ENCODE measurements at places on chromosomes 13 and 19. TPM values are rescaled to one million over a fixed set of nuclear protein-coding genes. Genes with fewer than 3 reads are reported as not detected.

Gene C1QTNF9B
- total RNA-seq: 0.21 TPM

Gene RASGRP4
- total RNA-seq: 12.9 TPM

Gene CHAMP1
- total RNA-seq: 17.7 TPM

DNA sequence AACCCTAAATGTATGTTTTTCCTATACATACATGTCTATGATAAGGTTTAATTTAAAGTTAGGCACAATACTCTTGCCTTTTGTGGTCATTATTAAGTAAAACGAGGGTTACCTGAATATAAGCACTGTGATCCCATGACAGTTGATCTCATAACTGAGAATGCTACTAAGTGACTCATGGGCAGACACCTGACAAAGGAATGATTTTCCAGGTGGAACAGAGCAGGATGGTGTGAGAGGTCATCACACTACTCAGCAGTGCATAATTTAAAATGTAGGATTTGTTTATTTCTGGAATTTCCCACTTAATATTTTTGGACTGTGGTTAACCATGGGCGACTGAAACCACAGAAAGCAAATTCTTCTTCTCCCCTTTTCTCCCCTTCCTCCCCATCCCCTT lies 178.9 kb downstream of the UGGT2 start:
- peaks cover 8% of the 10 kb centered on the region for H3K36me3 ChIP-seq
- no peaks in the 10 kb centered on the region for H3K4me1 ChIP-seq
- no peak for DNase-seq
- H3K27ac ChIP-seq: no peak overlapping the region
- H3K4me3 ChIP-seq: no peak overlapping the region

DNA sequence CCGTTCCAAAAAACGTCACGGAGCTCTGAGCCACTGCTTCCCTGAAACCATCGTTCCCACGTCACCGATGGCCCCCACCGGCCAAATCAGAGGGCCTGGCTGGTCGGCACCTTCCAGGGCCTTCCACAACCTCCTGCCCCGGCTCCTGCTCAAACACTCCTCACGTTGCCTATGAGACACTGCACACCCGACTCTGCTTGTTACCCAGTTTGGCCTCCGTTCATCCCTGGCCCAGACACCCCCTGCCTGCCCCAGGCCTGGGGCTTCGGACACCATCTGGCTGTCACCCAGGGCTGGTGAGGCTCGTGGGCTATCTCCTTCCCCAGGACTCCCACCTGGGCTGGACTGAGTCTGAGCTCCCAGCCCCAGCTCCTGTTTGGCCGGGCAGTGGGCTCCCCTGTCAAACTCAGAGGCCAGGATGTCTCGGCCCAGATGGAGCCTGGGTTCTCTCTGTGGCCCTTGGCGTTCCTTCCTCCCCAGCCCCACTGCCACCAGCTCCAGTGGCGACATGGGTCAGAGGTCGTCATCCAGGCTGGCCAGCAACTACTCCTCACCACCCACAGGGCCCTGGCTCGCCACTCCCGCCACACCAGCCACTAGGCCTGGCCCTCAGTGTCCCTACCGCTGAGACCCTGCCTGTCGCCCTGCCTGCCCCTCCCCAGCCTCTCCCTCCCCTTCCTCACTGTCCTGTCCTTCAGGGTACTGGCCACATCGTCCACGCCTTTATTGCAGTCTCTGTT lies 17.7 kb downstream of the CERS1 start:
- H3K4me3 ChIP-seq: no peak overlapping the region
- H3K27me3 ChIP-seq: no peaks in the 10 kb centered on the region
- H3K4me1 ChIP-seq: no peaks in the 10 kb centered on the region
- H3K27ac ChIP-seq: no peak overlapping the region

- H3K4me3 ChIP-seq: no peak overlapping the region
- no peaks in the 10 kb centered on the region for H3K36me3 ChIP-seq
- DNase-seq: no peak
- no peaks in the 10 kb centered on the region for H3K4me1 ChIP-seq
Measured at GRCh38 chr13:38941353-38941945, 49.2 kb downstream of the STOML3 start.

GRCh38 chr13:83880275-83881139 lies 1.8 kb downstream of the SLITRK1 start:
- no peaks in the 10 kb centered on the region for H3K36me3 ChIP-seq
- H3K27ac ChIP-seq: no peak overlapping the region
- no peaks in the 10 kb centered on the region for H3K4me1 ChIP-seq
- H3K4me3 ChIP-seq: no peak overlapping the region
- no peak for DNase-seq

DNA sequence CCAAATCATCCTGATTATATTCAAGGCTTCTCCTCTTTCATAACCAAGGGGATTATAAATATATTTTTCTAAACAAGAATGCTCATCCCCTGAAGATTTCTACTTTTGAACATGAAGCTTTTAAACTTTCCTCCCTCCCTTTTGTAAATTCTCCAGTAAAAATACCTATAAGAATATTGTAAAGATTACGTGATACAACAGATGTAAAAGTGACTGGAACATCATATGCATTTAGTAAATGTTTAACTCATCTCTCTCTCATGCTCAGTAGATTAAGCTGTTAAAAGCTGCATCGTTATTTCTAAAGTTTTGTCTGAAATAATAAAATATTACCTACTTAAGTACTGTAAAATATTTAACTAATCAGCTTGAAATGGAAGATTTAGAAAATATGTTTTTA lies 281.1 kb downstream of the SPRY2 start:
- no peak overlapping the region for H3K4me3 ChIP-seq
- H3K27ac ChIP-seq: no peak overlapping the region

DNA sequence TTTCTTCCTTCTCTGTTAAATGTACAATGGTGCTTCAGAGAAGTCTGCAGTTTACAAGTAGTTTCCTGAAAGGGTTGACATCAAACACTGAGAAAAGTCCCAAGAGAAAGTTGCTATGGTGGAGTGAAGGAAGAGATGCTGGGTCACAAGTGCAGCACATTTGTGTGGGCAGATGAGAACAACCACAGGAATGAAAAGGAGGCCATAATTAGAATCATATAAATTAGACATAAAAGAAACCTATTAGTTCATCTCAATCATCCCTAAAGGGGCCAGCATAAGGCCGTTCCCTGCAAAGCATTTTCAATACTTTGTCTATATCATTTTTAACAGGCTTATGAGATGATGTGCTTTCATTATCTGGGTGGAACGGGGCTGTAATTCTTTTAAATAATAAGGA lies 359.2 kb downstream of the IRS2 start:
- no peaks in the 10 kb centered on the region for H3K36me3 ChIP-seq
- H3K27me3 ChIP-seq: no peaks in the 10 kb centered on the region
- H3K4me3 ChIP-seq: no peak overlapping the region
- DNase-seq: no peak
- H3K27ac ChIP-seq: no peak overlapping the region

DNA sequence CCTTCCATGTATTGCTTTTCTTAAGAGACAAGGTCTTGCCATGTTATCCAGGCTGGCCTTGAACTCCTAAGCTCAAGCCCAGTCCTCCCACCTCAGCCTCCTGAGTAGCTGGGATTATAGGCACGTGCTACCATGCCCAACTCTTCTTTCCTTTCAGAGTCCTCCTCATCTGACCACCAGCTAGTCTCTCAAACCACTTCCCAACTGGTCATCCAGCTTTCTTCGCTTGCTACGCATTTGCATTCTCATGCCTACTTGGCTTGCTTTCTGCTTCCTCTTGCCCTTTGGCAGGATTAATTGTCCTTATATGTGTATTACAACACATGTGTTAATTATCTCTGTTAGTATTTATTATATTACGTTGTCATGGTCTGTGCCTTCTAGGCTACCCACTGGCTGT lies 6.3 kb downstream of the GPR18 start:
- no peaks in the 10 kb centered on the region for H3K27me3 ChIP-seq
- no peak overlapping the region for H3K27ac ChIP-seq
- no peak for DNase-seq
- H3K4me1 ChIP-seq: no peaks in the 10 kb centered on the region

DNA sequence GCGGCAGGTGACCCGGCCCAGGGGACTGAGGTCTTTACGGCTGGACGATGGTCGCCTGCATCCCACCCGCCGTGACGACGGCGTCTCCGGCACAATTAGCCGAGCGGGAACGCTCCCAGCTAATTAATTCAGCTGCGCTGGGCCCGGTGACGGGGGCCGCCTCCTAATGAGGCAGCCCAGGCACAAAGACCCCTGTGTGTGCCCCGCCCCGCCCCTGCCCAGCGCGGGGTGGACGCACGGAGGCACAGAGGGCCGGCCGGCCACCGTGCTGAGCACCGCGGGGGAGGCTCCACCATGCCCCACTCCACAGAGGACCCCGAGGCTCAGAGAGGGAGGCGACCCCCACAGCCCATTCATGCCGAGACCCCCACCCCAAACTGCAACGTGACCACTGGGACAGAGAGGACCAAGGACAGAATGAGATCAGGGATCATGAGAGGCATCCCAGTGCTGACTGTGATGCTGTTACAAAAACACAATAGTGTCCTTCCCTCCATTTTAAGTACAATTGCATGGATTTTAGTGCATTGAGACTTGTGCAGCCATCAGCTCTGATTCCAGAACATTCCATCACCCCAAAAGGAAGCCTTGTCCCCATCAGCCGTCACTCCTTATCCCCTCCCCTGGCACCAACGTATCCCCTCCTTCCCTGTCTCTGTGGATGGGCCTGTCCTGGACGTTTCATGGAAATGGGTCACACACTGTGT lies 17.0 kb downstream of the EFNA2 start:
- H3K36me3 ChIP-seq: no peaks in the 10 kb centered on the region
- H3K27me3 ChIP-seq: no peaks in the 10 kb centered on the region
- no peaks in the 10 kb centered on the region for H3K4me1 ChIP-seq
- no peak overlapping the region for H3K27ac ChIP-seq
- no peak for DNase-seq

GRCh38 chr19:21902571-21902970 lies 66.6 kb upstream of the ZNF43 start:
- no peak overlapping the region for H3K27ac ChIP-seq
- no peak overlapping the region for H3K4me3 ChIP-seq
- H3K27me3 ChIP-seq: no peaks in the 10 kb centered on the region
- no peaks in the 10 kb centered on the region for H3K4me1 ChIP-seq

- H3K4me3 ChIP-seq: no peak overlapping the region
- peaks cover 3% of the 10 kb centered on the region for H3K27me3 ChIP-seq
- H3K27ac ChIP-seq: no peak overlapping the region
Measured at GRCh38 chr19:50702871-50703829, 16.5 kb downstream of the SHANK1 start.

DNA sequence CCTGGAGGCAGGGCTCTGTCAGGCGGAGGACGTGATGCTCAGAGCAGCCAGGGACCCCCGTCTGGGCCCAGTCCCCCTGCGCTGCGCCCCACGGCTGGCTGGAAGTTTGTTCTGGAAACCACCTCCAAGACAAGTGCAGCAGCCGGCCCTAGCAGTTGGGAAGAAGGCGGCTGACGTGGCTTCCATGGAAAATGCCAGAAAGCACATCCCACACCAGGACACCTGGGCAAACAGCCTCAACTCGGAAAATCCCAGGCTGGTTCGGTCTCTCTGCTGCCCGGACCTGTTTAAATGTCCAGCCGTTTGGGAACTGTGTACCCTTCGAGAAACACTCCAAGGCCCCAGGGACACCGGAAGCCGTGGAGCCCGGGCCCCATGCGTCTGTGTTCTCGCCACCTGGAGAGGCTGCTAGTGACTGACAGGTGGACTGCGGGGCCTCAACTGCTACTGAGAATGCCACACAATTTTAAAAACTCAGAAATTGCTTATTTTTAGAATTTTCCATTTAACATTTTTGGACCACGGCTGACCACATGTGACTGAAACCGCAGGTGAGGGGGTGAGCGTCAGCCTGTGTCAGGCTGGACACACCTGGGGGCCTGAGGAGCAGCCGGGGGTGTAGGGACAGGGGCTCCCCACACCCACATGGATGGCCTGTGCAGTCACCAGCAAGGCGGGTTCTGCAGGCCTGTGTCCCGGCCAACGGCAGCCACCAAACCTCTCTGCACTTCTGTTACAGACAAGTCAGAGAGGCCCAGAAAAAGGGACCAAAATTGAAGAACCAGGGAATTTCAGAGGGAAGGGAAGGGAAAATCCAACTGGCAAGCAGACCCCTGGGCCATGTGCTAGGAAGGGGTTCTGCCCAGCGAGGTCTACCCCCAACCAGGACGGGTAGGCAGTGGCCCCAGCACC lies 31.7 kb downstream of the RASA3 start:
- H3K4me1 ChIP-seq: no peaks in the 10 kb centered on the region
- no peaks in the 10 kb centered on the region for H3K27me3 ChIP-seq
- H3K4me3 ChIP-seq: no peak overlapping the region
- no peaks in the 10 kb centered on the region for H3K36me3 ChIP-seq

GRCh38 chr13:37187105-37187504 lies 81.6 kb upstream of the CSNK1A1L start:
- no peaks in the 10 kb centered on the region for H3K36me3 ChIP-seq
- H3K27me3 ChIP-seq: no peaks in the 10 kb centered on the region
- H3K4me1 ChIP-seq: no peaks in the 10 kb centered on the region
- no peak overlapping the region for H3K4me3 ChIP-seq

- no peak for DNase-seq
- no peaks in the 10 kb centered on the region for H3K27me3 ChIP-seq
- H3K4me1 ChIP-seq: peaks cover 7% of the 10 kb centered on the region
- no peaks in the 10 kb centered on the region for H3K36me3 ChIP-seq
- no peak overlapping the region for H3K4me3 ChIP-seq
- H3K27ac ChIP-seq: no peak overlapping the region
Measured at GRCh38 chr13:44667943-44668342, 91.8 kb upstream of the TSC22D1 start.

GRCh38 chr13:24365191-24365590 lies 55.8 kb downstream of the C1QTNF9 start:
- no peak for DNase-seq
- no peaks in the 10 kb centered on the region for H3K4me1 ChIP-seq
- H3K4me3 ChIP-seq: no peak overlapping the region
- H3K27me3 ChIP-seq: no peaks in the 10 kb centered on the region

DNA sequence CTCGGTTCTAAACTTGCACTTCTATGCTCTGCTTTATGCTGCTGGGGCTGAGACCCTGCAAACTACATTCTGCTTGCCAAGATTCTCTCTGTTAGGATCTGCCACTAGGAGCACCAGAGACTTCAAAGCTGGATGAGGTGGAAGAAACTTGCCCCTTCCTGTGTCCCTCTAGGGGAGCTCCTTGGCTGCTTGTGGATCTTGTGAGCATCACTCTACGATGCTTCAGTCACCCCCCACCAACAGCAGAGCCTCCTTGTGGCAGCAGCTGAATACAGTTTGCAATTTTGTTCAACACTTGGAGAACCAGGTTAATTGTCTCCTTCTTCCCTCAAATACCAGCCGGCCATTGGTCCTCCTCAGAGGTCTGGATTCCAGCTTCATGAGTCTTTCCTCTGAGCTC lies 310.6 kb downstream of the FGF14 start:
- H3K4me1 ChIP-seq: no peaks in the 10 kb centered on the region
- no peaks in the 10 kb centered on the region for H3K36me3 ChIP-seq
- no peak for DNase-seq
- no peaks in the 10 kb centered on the region for H3K27me3 ChIP-seq
- H3K4me3 ChIP-seq: no peak overlapping the region
- H3K27ac ChIP-seq: no peak overlapping the region

- peak overlapping the region; percentile 93 for H3K27ac ChIP-seq
- H3K36me3 ChIP-seq: no peaks in the 10 kb centered on the region
- H3K27me3 ChIP-seq: no peaks in the 10 kb centered on the region
- peaks cover 5% of the 10 kb centered on the region for H3K4me1 ChIP-seq
Measured at GRCh38 chr19:11767633-11768133, 883 bp downstream of the ZNF441 start.

Data from lung (tissue), 17 donors.